ENCODE measurements at places on chromosomes 5 and 9. TPM values are rescaled to one million over a fixed set of nuclear protein-coding genes. Genes with fewer than 3 reads are reported as not detected.

Gene PLPP7
- not detected for total RNA-seq

Gene FAM151B
- 0.42 TPM for total RNA-seq

- ATAC-seq, result no peak
Measured at GRCh38 chr9:18935541-18935940, 97.5 kb downstream of the SAXO1 start.

- no peak for ATAC-seq
Measured at GRCh38 chr5:173330338-173331206, 2.4 kb upstream of the STC2 start.

Gene PTPN3
- total RNA-seq, result 0.41 TPM

- ATAC-seq, result no peak
Measured at GRCh38 chr9:129906298-129906697, 71.0 kb downstream of the USP20 start.

DNA sequence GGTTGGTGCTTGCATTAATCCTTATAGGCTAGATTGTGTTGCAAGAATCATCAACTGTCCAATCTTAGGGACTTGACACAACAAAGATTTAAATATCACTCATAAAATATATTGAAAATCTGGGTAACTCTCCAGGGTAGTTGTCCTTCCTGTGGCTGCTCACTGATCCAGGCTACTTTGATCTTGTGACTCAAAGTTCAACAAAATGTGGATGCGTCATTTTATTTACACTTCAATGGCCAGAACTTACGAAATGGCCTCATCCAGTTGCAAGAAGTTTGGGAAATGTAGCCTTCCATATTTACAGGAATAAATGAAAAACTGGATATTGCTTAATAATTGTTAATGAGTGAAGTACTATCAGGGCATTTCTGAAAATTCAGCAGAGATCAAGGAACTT lies 235.5 kb upstream of the ACTBL2 start:
- no peak for ATAC-seq

- no peak for ATAC-seq
Measured at GRCh38 chr9:114383521-114384231, 4.1 kb downstream of the AKNA start.

- no peak for ATAC-seq
Measured at GRCh38 chr5:160938532-160938931, 86.5 kb upstream of the ATP10B start.

- no peak for ATAC-seq
Measured at GRCh38 chr5:135016861-135017290, 17.2 kb downstream of the PITX1 start.

Gene CA9
- 31.7 TPM for total RNA-seq

Gene RANBP6
- total RNA-seq, result 14.6 TPM

DNA sequence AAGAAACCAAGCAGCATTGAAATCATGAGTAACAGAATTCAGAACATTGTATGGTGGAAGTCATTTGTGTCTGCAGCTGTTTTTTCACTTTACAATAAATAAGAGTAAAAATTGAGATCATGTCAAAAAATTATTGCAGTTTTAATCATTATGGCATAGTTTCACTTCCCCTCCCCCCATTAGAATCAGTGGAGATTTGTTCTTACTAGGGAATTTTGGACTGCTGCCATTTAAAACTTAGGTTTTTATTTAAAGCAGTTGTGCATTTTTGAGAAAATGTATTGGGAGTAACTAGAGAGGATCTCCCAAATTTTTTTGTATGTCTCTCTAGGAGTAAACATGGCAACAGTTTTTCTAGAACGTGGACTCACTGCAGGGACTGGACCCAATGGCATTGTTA lies 20.4 kb downstream of the GTF3C4 start:
- ATAC-seq, result no peak
